Activated T-cell treated with anti-CD3 and anti-CD28 coated beads, Interleukin-2, amount 50 U/mL, for 72 hours (primary cell): ENCODE measurements at places on chromosomes 7 and 10. TPM values are rescaled to one million over a fixed set of nuclear protein-coding genes. Genes with fewer than 3 reads are reported as not detected.

GPR158 gene
- not detected for total RNA-seq

TMEM270 gene
- total RNA-seq: not detected

GDF10 gene
- 0.19 TPM for total RNA-seq

CYP3A4 gene
- not detected for total RNA-seq

ASIC3 gene
- 14.4 TPM for total RNA-seq

HSPA12A gene
- 0.72 TPM for total RNA-seq

EPHB6 gene
- total RNA-seq: 13.6 TPM

AMPH gene
- 0.53 TPM for total RNA-seq

RBP3 gene
- total RNA-seq: not detected

PKD1L1 gene
- 0.10 TPM for total RNA-seq

OR6B1 gene
- not detected for total RNA-seq

TMEM176A gene
- total RNA-seq: 0.24 TPM

STEAP1B gene
- total RNA-seq: not detected

OR6V1 gene
- total RNA-seq: not detected
